ENCODE measurements at places on chromosomes 6 and 20. TPM values are rescaled to one million over a fixed set of nuclear protein-coding genes. Genes with fewer than 3 reads are reported as not detected.

Gene PTCHD4
- 0.81 TPM for total RNA-seq

Gene EYA4
- 0.23 TPM for total RNA-seq

Gene SYNDIG1
- total RNA-seq, result 0.10 TPM

Gene DEFB124
- not detected for total RNA-seq

Gene CUL9
- total RNA-seq, result 44.5 TPM

Gene SLC17A3
- total RNA-seq, result not detected

Gene GSTA3
- total RNA-seq, result 9.3 TPM

Gene ZNF318
- 11.4 TPM for total RNA-seq

Gene NFATC2
- total RNA-seq, result 4.1 TPM

DNA sequence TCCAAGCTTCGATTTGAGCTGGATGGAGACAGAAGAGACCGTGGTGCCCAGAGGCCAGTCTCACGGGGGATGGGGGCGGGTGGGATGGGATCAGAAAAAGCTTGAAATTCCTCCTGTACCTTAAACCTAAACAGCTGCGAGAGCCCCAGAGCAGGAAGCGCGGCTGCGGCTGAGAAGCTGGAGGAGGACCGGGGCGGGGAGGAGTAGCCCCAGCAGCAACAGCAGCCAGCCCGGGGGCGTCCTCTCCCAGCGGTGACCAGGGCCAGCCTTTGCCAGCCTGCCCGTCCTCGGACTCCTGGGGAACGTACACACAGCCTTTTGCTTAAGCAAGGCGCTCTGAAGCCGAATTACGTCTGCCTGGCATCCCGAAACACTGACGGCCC, 17.4 kb upstream of the PRDM13 start:
- DNase-seq, result no peak
- H3K4me1 ChIP-seq, result peaks cover 3% of the 10 kb centered on the region
- peak overlapping the region; percentile 4 for H3K27ac ChIP-seq
- no peaks in the 10 kb centered on the region for H3K27me3 ChIP-seq
- no peaks in the 10 kb centered on the region for H3K36me3 ChIP-seq

- H3K4me1 ChIP-seq, result peaks cover 12% of the 10 kb centered on the region
- no peak overlapping the region for H3K27ac ChIP-seq
- no peak overlapping the region for H3K4me3 ChIP-seq
- no peak for DNase-seq
- no peaks in the 10 kb centered on the region for H3K27me3 ChIP-seq
These were observed 237.0 kb upstream of the TAB2 start for GRCh38 chr6:149080511-149080910.

GRCh38 chr6:27809939-27810767, 102.0 kb downstream of the OR2B2 start:
- no peaks in the 10 kb centered on the region for H3K36me3 ChIP-seq
- H3K27ac ChIP-seq, result peak overlapping the region; percentile 92
- H3K4me1 ChIP-seq, result peaks cover 7% of the 10 kb centered on the region
- H3K27me3 ChIP-seq, result no peaks in the 10 kb centered on the region
- DNase-seq, result peak; percentile 90
- peak overlapping the region; percentile 46 for H3K4me3 ChIP-seq

GRCh38 chr20:47791084-47791599, 5.9 kb upstream of the SULF2 start:
- no peak overlapping the region for H3K27ac ChIP-seq
- H3K36me3 ChIP-seq, result no peaks in the 10 kb centered on the region
- DNase-seq, result no peak
- H3K4me3 ChIP-seq, result no peak overlapping the region

GRCh38 chr6:63690221-63690620, 54.6 kb downstream of the PHF3 start:
- H3K27me3 ChIP-seq, result no peaks in the 10 kb centered on the region
- H3K27ac ChIP-seq, result no peak overlapping the region
- no peak overlapping the region for H3K4me3 ChIP-seq
- no peaks in the 10 kb centered on the region for H3K36me3 ChIP-seq
- no peak for DNase-seq

- peak overlapping the region; percentile 92 for H3K4me3 ChIP-seq
- peaks cover 13% of the 10 kb centered on the region for H3K4me1 ChIP-seq
- no peak for DNase-seq
- no peaks in the 10 kb centered on the region for H3K36me3 ChIP-seq
- no peak overlapping the region for H3K27ac ChIP-seq
These were observed 1.4 kb downstream of the TOP1 start for GRCh38 chr20:41030061-41030460.

GRCh38 chr20:11714886-11715285, 202.8 kb upstream of the BTBD3 start:
- DNase-seq, result no peak
- H3K27ac ChIP-seq, result no peak overlapping the region
- H3K4me1 ChIP-seq, result no peaks in the 10 kb centered on the region
- H3K36me3 ChIP-seq, result no peaks in the 10 kb centered on the region
- no peak overlapping the region for H3K4me3 ChIP-seq
- no peaks in the 10 kb centered on the region for H3K27me3 ChIP-seq

- H3K27me3 ChIP-seq, result no peaks in the 10 kb centered on the region
- no peak overlapping the region for H3K4me3 ChIP-seq
- DNase-seq, result no peak
- H3K36me3 ChIP-seq, result no peaks in the 10 kb centered on the region
- H3K27ac ChIP-seq, result no peak overlapping the region
These were observed 247.5 kb upstream of the PREP start for GRCh38 chr6:105650347-105650746.

GRCh38 chr6:168901076-168901475, 352.6 kb downstream of the THBS2 start:
- H3K27me3 ChIP-seq, result no peaks in the 10 kb centered on the region
- no peaks in the 10 kb centered on the region for H3K36me3 ChIP-seq
- DNase-seq, result no peak
- H3K27ac ChIP-seq, result no peak overlapping the region

DNA sequence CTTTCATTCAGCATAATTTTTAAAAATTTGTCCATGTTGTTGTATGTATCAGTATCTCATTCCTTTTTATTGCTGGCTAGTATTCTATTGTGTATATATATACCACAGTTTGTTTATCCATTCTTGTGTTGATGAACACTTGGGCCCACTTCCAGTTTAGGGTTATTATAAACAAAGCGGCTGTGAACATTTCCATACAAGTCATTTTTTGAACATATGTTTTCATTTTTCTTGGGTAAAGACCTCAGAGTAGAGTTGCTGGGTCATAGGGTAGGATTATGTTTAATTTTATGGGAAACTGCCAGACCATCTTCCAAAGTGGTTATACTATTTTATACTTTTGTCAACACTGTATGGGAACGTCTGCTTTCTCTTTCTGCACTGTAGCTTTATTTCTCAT, 55.3 kb downstream of the RBM24 start:
- H3K4me1 ChIP-seq, result no peaks in the 10 kb centered on the region
- H3K27me3 ChIP-seq, result no peaks in the 10 kb centered on the region
- no peak overlapping the region for H3K27ac ChIP-seq
- no peaks in the 10 kb centered on the region for H3K36me3 ChIP-seq

GRCh38 chr6:36618366-36619355, 24.5 kb downstream of the SRSF3 start:
- peak; percentile 7 for DNase-seq
- H3K36me3 ChIP-seq, result no peaks in the 10 kb centered on the region
- H3K27ac ChIP-seq, result no peak overlapping the region

DNA sequence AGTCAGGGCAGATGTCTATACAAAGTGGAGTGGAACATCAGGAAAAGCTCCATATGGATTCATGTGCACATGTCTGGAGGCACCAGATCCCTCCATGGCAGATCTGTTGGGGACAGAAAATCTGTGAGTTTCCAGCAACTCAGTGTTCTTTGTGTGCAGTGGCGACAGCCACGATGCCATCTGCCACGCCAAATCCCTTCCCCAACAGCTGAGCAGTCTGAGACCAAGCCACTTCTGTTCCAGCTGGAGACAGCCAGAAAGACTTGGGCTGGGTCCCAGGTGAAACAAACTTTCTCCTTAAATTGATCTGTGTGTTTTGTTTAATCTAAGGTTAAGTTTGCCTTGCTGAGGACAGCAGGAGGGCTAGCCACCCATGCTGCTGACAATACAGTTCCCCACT, 22.9 kb downstream of the FKBP1A start:
- H3K27ac ChIP-seq, result no peak overlapping the region
- H3K4me3 ChIP-seq, result no peak overlapping the region
- H3K36me3 ChIP-seq, result no peaks in the 10 kb centered on the region
- peaks cover 4% of the 10 kb centered on the region for H3K4me1 ChIP-seq
- no peaks in the 10 kb centered on the region for H3K27me3 ChIP-seq

DNA sequence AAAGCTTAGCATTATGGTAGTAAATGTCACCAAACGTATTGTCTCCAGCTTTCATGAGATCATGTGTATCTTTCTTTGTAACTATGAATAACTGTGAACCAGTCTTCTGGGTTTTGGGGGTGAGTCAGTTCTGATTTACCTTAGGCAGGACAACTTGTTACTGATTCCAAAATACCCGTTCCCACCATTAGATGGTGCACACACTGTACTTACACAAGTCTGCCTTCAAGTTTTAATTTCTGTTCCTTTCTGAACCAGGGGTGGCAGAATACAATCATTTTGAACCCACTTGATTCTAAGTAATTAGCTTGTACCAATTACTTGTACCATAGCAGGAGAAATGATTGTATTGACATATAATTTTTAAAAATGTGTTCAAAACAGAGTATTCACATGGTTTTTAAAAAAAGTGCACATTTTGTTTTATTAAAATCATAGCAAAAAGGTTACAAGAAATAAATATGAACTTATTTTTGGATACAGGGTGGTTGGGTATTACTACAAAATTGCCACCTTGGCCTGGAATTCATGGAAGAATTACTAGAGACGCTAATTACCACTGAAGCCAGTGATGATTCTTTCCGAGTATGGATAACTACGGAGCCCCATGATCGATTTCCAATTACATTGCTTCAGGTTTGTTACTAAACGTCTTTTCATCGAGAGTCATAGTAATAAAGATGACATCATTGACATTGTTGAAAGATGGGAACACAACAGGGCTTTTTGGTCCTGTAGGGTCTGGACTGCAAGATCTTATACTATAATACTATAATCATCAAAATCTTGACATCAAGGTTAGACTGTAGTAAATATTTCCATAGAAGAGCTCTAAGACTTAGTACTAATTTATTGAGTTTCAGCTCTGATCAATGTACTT, 75.2 kb upstream of the GLP1R start:
- no peaks in the 10 kb centered on the region for H3K4me1 ChIP-seq
- H3K27me3 ChIP-seq, result no peaks in the 10 kb centered on the region
- no peak for DNase-seq

DNA sequence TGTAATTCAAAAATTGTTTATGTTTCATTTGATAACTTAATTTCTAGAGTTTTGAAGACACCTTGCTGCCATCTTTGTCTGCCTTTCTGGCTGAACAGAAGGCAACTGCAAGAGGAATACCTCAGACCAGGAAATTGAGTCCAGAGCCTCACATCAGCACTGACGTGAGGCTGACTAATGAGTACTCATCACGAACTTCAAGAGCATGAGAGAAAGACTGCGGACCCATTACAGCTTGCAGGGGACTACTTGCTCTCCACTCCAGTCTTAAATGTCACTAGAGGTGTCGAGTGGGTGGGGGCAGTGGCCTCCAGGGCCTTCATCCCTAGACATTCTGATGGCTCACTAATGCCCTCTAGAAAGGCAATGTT, 109.5 kb upstream of the SSTR4 start:
- no peaks in the 10 kb centered on the region for H3K27me3 ChIP-seq
- peaks cover 3% of the 10 kb centered on the region for H3K4me1 ChIP-seq

DNA sequence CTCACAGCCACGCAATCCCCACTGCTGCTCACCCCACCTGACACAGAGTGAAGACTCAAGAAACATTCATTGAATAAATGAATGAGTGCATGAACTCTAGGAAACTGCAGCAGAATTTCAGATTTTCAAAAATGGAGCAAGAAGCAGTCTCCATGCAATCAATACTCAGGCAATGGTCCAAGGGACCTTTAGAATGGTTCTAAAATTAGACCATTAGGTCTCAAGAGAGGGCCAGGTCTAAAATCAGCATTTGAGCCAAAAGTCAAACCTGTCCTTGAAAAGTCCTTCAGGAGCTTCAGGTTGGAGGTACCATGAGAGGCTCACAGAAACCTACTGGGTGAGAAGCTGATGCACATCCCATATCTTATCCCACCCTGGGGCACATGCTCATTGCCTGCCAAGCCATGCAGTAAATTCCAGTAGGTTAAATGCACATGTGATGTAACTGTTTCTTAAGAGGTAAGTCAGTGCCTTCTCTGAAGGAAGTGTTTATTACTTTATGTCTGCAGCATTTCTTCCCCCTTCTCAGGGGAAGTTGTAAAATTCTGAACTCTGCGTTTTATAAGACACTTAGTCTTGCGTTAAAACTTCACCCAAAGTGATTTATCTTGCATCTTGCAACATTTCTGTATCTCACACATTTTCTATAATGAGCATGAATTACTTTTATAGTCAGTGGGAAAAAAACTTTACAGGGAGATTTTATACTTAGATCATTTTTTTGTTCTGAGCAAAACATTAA, 126.6 kb downstream of the ADAT2 start:
- H3K36me3 ChIP-seq, result no peaks in the 10 kb centered on the region
- no peaks in the 10 kb centered on the region for H3K27me3 ChIP-seq
- no peak for DNase-seq
- no peak overlapping the region for H3K27ac ChIP-seq
- H3K4me1 ChIP-seq, result no peaks in the 10 kb centered on the region

DNA sequence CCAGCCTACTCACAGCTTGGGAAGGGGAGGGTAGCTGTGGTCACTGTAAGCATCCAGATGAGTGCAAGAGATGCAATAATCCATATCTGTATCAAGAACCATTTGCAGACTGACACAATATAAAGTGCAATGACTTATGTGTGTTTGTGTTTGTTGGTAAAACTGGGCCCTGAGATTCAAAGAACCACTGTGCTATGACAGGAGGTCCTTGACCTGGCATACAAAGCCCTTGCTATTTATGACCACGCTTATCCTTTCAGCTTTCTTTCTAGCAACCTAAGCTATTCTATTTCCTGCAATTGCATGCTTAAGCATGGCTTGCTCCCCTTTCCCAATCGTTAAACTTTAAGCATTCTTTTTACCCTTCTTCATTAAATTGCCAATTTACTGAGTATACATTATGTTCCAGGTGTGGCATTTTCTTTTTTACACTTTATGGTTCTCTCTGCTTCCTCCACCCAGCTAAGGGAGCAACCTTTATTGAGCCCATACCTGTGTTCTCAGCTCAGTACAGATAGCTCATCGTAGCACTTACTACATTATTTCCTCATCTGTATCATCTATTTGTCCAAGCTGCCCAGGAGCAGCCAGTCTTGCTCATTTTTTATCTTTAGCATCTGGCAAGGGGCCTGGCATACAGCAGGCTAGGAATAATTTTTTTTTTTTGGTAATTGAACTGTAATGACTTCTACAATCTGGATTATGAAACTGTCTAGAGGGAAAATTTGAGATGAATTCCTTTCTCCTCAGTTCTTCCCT, 3.5 kb downstream of the MCUR1 start:
- H3K4me1 ChIP-seq, result peaks cover 12% of the 10 kb centered on the region
- no peak overlapping the region for H3K4me3 ChIP-seq
- no peak overlapping the region for H3K27ac ChIP-seq
- DNase-seq, result no peak

GRCh38 chr20:717832-718231, 42.2 kb upstream of the SCRT2 start:
- no peaks in the 10 kb centered on the region for H3K4me1 ChIP-seq
- no peak overlapping the region for H3K4me3 ChIP-seq
- H3K27me3 ChIP-seq, result no peaks in the 10 kb centered on the region
- H3K27ac ChIP-seq, result no peak overlapping the region
- no peak for DNase-seq

- no peaks in the 10 kb centered on the region for H3K27me3 ChIP-seq
- H3K4me3 ChIP-seq, result no peak within 1 kb of the TSS
These were observed at the start of gene SEMG1 for GRCh38 chr20:45206725-45207124. TSS of gene SEMG1 (plus strand) at chr20:45207033. CDS start at chr20:45207054, 21 bp downstream.

GRCh38 chr6:110853754-110854477, 20.7 kb upstream of the AMD1 start:
- H3K4me1 ChIP-seq, result no peaks in the 10 kb centered on the region
- no peak overlapping the region for H3K4me3 ChIP-seq
- H3K27me3 ChIP-seq, result no peaks in the 10 kb centered on the region
- no peak overlapping the region for H3K27ac ChIP-seq
- H3K36me3 ChIP-seq, result no peaks in the 10 kb centered on the region
